ENCODE measurements at places on chromosomes 12 and 14.

- no peak for DNase-seq
Measured at GRCh38 chr14:34227834-34228649, 234.0 kb downstream of the SPTSSA start.

DNA sequence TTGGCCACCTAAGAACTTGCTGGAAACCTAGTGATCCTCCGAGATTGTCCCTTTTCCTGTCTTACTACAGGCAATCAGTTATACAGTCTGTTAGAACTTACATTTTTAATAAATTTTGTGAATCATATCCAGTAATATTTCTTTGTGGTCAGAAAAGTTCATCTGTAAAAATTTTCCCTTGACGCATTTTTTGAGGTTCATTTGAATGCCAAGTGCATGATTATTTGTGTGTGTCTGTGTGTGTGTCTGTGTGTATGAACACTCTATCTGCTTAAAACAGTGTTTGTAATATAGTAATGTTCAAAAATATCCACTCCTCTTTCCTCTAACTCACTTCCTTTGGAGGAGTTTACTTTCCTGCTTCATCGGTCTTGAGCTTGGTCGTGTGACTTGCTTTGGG lies 468.7 kb upstream of the FLRT2 start:
- no peak for DNase-seq

DNA sequence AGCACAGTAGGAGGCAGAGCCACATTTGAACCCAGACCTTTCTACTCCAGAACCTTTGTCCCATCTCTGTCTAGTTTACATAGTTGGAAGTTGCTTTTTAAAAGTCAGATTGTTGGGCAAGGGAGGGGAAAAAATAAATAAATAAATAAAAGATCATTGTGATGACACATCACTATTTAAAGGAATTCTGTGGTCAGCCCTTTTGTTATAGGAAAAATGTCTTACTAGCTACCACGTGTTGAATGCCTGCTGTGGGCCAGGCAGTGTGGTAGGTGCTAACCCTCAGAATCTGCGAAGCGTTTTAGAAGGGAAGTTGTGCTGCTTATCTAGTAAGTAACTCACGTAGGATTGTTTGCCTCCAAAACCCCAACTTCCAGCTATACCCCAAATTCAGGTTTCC lies 62.3 kb downstream of the BHLHE41 start:
- DNase-seq, result peak; percentile 24

DNA sequence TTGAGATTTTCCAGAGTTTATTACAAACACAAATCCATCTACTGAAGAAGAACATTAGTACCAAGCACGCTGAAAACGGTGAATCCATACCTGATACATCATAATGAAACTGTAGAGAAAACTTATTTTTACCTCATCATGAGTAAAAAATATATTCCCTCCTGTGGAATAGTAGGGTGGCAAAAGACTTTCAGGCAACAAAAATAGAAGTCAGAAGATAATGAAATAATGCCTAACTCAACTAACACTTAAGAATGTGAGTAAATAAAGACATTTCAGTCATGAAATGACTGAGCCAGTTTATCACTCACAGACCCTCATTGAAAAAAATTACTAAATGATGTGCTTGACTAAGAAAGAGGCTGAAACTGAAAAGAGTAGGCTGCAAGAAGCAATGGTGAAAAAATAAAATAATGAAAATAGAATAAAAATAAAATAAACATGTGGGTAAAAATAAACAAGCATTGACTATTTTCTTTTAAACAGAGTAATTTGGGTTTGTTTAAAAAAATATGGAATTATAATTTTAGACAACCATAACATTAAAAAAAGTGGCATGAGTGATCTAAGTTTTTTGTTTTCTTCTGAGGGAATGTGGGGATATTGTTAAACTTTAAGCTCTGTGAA lies 148.6 kb downstream of the ASCL1 start:
- DNase-seq, result no peak

GRCh38 chr12:2785017-2785416 lies 9.8 kb upstream of the FKBP4 start:
- no peak for DNase-seq

- DNase-seq, result no peak
Measured at GRCh38 chr12:132668191-132669088, 18.7 kb downstream of the POLE start.

DNA sequence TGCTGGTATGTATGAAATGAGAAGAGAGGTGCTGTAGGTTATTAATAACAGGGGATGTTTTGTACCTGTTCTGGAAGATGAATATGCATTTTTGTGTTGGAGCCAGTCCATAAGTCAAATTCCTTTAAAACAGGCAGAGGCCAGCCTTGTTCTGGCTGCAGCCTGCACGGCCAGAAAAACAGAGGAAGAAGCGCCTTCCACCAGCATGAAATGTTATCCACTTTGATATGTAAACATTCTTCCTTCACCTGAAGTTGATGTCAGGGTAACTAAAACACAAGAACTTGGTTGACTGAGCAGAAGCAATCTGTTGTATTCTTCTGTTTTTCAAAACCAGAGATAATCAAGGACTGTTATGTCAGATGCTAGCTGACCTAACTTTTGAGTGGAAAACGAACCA lies 237.9 kb upstream of the PLEKHG7 start:
- no peak for DNase-seq

- no peak for DNase-seq
Measured at GRCh38 chr12:90925562-90925961, 29.4 kb downstream of the CCER1 start.
